ENCODE measurements at places on chromosomes 7 and 10.
A peak's percentile ranks its signal among the peaks of the same experiment; 100 is the strongest.

- DNase-seq, result no peak
Observed at GRCh38 chr10:88415533-88416130, 167.5 kb downstream of the RNLS start.

- peak; percentile 18 for DNase-seq
Observed at GRCh38 chr10:103765981-103766380, 89.4 kb downstream of the SH3PXD2A start.

DNA sequence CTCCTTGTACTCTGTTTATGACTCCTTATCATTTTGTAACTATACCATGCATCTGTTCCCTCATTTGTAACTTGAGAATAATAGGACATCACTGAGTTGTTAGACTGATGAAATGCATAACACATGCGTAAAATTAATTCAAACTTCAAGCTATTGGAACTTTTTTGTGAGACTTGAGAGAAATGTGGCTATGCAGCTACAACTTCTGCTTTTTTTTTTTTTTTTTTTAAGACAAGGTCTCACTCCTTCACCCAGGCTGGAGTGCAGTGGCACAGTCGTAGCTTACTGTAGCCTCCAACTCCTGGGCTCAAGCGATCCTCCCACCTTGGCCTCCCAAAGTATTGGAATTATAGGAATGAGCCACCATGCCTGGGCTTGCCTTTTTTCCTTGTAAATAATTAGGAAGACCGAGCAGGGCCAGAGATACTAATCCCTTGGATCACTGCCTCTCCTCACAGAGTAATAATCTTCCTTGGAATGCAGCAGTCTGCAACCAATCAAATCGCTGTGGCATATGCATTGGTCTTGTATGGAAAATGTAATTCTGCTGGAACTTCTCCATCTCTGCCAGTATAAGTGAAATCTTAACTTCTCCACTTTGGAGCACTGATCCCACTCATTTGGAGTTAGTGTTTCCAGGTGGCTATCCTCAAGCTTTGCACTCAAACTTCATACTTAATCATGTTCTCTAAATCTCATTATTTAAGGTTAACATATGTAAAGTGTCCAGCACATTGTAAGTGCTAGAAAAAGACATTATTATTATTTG, 2.0 kb upstream of the PANK1 start:
- no peak for DNase-seq

DNA sequence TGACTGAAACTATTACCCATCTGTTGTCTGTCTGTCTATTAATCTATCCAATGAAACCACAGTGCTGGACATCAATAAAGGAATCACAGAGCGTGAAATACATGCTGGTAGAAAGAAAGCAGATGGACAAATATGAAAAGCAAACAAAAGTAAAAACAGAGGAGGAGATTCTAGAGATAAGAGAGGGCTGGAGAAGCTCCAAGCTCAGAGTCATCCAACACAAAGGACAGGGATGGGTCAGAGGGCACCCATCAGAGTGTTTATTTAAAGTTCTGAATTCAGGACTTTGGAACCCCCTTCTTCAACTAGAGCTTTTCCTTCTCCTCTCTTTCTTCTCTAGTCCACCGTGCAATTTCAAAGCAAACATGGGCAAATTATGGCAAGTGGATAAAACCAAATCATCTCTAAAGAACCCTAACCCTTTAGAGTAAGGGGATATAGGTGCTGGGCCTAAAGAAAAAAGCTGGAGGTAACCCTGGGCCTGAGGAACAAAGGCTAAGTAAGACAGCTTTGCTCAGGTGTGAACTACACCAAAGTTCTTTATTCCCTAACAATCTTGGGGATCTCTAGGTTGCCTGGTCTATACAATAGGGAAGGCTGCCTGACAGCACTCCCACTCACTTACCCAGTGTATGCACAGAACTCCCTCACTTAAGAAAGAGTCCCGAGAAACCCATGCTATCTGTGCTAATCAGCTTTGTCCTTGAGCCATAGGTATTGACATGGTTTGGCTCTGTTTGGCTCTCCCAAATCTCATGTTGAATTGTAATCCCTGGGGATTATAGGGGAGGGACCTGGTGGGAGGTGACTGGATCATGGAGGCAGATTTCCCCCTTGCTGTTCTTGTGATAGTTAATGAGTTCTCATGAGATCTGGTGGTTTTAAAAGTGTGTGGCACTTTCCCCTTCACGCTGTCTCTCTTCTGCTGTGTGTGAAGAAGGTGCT, 97.0 kb downstream of the BAMBI start:
- DNase-seq, result no peak

- DNase-seq, result no peak
Observed at GRCh38 chr10:102775935-102776669, 32.4 kb downstream of the WBP1L start.

DNA sequence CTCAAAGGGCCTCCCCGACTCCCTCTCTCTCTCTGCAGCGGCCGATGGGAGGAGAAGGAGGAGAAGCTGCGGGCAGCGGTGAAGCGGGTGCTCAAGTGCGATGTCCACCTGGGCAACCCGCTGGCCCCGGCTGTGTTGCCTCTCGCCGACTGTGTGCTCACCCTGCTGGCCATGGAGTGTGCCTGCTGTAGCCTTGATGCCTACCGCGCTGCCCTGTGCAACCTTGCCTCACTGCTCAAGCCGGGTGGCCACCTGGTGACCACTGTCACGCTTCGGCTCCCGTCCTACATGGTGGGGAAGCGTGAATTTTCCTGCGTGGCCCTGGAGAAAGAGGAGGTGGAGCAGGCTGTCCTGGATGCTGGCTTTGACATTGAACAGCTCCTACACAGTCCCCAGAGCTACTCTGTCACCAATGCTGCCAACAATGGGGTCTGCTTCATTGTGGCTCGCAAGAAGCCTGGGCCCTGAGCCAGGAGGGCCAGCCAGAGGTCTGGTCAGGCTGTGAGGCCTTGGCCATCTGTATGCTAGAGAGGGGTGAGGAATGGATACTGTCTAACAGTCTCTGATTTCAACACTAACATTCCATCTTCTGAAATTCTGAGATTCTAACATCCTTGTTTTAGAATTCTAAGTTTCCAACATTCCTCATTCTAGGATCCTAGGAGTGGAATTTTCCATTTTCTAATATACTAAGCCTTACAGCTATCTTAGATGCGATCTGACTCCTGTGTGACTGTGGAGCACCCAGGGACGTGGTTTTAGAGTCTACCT, 3.6 kb downstream of the INMT start:
- DNase-seq, result no peak

DNA sequence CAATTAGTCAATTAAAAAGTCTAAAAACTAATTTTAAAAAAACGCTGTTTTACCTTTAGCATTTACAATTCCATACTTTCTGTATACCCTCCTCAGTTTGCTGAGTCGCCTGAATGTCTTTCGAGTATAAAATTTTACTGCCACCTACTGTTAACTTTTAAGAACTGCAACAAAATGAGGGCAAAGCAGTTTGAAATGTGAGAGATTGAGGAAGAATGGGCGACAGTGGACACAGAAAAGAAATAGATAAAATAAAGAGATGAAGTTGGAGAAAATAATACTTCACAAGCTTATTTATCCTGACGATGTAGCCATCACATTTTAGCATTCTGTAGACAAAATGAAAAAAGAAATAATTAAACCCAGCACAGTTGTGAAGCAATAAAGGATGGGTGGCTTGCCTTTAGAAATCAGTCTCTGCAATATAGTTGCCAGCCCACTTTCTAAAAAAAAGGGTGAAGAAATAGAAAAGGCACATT, 110.8 kb upstream of the PTN start:
- peak; percentile 16 for DNase-seq

DNA sequence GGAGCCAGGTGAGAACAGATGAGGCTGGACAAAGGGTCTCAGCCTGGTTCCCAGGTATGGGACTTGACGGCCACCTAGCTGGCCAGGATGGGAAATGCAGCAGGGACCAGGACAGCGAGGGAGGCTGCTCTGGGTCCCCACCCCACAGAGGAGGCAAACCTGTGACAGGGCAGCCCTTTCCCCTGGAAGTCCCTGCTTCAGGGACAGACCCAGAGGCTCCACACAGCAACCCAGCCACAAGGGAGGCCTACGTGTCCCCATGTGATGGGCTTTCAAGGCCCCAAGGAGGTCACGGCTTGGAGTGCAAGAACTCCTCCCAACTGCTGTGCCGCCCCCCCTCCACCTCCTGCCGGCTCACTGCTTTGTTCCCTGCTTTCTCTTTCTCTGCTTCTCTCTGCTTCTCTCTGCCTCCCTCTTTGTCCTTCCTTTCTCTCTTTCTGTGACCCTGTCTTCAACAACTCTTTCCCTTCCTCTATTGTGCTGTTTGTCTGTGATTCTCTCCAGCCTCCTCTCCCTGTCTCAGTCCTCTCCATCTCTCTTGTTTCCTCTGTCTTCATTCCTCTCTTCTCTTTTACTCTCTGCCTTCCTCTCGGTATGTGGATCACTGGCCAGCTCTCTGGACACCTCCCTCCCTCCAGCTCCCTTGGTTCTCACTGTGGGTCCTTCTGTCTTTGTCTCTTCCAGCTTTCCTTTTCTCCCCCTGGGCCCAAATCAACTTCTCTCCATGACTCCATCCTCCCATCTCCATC, 9.6 kb upstream of the EIF5AL1 start:
- no peak for DNase-seq

- peak; percentile 59 for DNase-seq
Observed at GRCh38 chr7:38368191-38368605, 94.8 kb upstream of the TARP start.

DNA sequence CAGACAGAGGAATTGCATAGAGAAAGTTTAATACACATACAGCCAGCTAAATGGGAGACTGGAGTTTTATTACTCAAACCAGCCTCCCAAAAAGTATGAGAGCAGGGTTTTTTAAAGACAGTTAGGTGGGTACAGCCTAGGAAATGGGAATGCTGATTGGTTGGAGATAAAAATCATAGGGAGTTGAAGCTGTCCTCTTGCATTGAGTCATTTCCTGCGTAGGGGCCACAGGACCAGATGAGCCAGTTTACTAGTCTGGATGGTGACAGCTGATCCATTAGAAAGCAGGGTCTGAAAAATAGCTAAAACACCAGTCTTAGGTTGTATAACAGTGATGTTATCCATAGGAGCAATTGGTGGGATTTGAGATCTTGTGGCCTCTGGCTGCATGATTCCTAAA, 76.1 kb upstream of the POM121L12 start:
- no peak for DNase-seq

- DNase-seq, result peak; percentile 89
Observed at GRCh38 chr10:13099666-13100348, at the start of gene OPTN. TSS of gene OPTN (plus strand) at chr10:13100163. CDS start at chr10:13109123, 8,960 bp downstream.

- no peak for DNase-seq
Observed at GRCh38 chr10:1368842-1369171, 312.6 kb downstream of the WDR37 start.

DNA sequence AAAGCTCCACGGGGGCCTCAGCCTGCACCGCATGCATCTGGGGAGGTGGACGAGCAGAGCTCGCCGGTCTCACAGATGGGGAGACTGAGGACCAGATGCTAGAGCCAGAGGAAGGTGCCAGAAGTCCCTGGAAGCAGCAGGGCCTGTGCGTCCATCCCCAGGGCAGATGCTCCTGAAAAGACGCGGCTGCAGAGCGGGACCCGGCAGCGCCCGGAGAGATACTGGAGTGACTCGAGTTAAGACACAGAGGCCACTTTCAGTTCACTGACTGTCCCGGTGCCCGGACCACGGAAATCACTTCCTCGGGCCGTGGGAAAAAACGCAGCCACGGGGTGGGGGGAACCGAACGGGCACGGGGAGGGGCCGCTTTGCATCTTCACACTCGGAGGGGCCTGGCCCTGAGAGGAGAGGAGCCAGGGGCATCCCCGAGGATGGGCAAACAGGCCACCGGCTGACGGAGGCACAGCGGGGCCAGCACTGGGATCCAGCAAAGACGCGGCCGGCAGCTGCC, 85.4 kb downstream of the FOXL3 start:
- DNase-seq, result no peak

DNA sequence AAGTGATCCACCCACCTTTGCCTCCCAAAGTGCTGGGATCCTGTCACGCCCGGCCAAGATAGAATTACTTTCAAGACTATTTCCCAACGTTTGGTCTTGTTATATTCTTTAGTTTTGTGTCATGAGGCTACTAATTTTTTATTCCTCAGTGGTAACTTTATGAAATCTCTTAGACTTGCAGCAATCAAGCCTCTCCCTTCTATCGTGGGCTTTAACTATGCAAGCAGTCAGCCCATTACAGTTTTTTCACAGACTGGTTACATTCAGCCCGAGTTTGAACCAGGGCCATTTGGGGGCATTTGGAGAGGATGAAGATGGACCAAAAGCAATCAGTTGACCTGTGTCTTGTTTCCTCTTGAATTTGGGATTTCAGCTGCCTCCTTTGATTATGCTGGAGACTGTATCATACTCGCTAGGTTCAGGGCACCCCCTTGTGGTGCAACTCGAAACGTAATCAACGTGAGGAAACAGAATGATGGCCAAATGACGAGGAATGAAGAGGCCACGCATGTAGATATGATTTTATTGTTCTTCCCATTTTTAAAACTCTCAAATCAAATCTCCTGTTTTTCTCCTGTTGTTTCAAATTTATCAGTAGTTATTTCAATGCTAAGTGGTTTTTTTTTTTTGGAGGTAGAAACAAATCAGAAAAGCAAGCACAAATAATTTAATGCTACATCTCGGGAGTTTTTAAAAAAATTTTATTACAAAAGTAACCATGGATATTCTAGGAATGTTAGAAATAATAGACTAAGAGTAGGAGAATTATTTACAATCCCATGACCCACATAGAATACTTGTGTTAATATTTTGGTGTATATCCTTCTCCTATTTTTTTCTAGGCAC, 151.6 kb downstream of the KIAA1217 start:
- no peak for DNase-seq

GRCh38 chr10:64358907-64359306, 837.7 kb downstream of the REEP3 start:
- DNase-seq, result no peak

- DNase-seq, result no peak
Observed at GRCh38 chr10:490256-490655, 199.2 kb downstream of the DIP2C start.

DNA sequence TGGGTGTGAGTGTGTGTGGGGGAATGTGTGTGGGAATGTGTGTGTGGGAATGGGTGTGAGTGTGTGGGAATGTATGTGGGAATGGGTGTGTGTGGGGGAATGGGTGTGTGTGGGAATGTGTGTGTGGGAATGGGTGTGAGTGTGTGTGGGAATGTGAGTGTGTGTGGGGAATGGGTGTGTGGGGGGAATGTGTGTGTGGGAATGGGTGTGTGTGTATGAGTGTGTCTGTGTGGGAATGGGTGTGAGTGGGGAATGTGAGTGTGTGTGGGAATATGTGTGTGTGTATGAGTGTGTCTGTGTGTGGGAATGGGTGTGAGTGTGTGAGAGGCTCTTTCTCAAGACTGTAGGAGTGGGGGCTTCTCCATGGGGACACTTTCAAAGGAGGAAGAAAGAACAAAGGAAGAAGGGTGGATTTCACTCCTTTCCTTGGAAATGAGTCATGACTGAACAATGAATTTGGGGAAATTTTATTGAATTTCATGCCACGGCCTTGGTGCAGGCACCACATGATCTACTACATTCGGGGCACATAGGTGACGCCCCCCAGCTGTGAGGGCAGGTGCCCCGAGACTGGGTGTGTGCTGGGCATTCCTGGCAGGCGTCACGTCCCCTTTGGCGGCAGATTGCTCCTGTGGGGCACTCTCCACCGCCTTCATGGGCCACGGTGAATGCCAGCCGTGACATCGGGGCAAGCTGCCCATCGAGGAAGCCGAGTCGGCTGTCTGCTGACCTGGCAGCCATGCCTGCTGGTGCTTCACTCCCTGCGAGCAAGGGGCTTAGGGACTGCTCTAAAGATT, 88.8 kb upstream of the INSIG1 start:
- DNase-seq, result no peak

Data from hematopoietic multipotent progenitor cell treated with erythropoietin and hydrocortisone succinate and interleukin-3 and kit ligand, for 17 days (in vitro differentiated cells).